ENCODE measurements at places on chromosomes 4 and X.
A peak's percentile ranks its signal among the peaks of the same experiment; 100 is the strongest.

DNA sequence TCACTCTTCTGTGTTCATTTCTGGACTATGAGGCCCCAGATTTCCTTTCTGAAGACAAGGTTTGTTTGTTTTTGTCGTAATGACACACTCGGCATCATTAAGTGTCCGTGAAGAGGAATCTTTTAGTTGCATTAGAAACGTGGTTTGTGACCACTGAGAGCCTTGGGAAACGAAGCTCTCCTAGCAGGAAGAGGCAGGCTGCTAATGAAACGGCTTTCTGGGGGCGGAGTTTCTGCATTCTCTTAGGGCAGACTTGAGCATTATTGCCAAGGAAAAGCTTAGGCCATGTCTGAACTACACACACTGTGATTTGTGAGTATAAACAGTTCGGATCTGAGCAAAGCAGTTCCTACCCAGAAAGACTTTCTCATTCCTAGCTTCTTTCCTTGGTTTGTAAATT lies 64.0 kb downstream of the SOX3 start:
- no peak for DNase-seq

GRCh38 chrX:31024866-31025265 lies 47.0 kb downstream of the FTHL17 start:
- no peak for DNase-seq

DNA sequence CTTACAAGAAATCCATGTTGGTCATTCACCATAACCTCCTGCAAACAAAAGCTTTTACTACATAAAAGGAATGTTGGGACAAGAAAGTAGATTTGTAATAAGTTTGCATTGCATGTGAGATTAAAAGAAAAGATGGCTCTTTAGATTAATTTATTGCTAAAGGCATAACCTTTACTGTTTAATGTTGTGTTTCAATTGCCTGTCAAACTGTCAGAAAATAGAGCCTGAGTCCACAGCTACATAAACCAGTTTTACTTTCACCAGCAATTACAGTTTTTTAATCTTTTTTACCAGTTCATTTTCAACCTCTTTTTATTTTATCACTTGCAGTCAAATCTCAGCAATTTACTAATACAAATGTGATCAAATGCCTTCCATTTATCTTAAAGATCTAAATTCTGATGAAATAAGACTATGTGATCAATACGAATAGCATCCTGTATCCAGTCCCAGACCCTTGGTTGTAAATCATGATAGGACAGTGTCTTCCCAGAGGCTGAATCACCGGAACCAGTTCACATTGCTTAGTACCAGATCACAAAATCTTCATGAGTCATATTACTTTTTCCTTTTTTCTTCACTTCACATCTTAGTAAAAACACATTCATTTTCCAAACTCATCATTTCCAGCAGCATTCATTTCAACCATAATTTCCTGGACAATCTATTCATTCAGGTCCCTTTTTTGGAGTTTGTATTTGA lies 95.4 kb upstream of the FRG1 start:
- DNase-seq = peak; percentile 49

DNA sequence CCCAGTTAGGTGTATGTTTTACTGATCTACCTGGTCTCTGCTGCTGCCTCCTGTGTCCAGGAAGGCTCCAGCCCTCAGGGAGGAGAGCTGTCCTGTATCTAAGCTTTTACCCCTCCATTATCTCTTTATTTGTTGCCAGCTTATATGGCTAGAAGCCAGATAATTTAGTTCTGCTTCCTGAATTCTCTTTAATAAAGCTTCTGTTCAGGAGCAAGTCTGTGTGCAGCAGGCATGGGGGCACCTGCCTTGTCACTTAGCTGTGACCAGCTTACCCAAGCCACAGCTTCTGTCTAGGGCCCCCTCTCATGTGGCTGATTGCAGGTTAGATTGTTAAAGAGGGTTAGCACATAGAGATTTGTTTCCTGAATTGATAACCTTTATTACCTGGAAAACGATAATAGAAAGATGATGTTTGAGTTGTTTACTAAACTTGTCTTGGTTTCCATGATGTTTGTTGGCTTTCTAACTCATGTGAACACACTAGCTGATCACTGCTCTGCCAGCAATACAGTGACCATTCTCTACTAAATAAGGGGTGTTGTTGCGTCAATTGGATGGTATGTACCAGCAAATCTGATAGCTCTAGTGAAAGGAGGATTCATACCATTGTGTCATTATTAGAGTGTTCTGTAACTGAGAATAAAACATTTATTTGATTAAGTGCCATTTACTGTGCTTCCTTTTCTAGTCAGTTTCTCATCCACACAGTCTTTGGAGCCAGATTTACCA lies 189.8 kb upstream of the ANK2 start:
- no peak for DNase-seq

GRCh38 chr4:88792268-88792781 lies 94.7 kb upstream of the NAP1L5 start:
- peak; percentile 66 for DNase-seq

GRCh38 chrX:71991164-71991563 lies 80.5 kb downstream of the NHSL2 start:
- DNase-seq = no peak

Measured in fibroblast of skin of left biceps (primary cell).